ENCODE measurements at places on chromosomes 11 and 22.

DNA sequence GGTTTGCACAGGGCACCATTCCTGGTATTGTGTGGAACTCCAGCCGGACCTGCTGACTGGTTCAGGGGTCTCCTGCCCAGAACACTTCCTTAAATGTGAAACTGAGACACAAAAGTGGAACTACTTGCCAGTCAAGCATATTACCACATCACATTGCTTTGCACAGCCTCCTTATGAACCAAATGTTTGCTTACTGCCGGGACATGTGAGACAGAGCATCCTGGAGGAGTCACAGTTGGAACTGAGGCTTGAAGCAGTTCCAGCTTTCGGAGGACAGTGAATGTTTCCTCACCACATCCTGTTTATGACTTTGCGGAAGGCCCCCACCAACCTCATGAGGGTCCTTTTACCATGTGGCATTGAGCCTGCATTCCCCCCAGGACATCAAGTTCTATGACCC, 105.8 kb upstream of the ARHGAP42 start:
- no peak for DNase-seq

- no peak for DNase-seq
Measured at GRCh38 chr22:20173246-20173645, 22.4 kb upstream of the CCDC188 start.

GRCh38 chr11:108278546-108278945, 55.7 kb downstream of the ATM start:
- no peak for DNase-seq

GRCh38 chr22:46696229-46696518, 41.9 kb downstream of the CERK start:
- no peak for DNase-seq

DNA sequence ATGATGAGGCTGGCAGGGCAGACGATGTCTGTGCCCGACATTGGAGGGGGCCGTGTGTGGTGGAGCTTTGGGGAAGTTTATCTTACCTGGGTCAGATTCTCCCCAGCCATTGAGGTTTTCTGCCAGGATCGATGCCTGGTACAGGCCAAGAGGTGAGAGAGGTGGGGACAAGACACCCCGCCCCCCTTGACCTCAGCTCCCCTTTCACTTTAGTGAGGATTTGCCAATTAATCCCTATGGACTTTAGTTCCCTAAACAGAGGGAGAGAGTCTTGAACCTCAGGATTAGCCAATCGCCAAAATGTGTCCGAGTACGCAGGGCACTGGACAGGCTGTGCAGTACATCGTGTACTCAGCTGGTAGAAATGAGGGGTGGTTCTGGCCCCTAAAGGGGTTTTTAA, 541 bp downstream of the HORMAD2 start:
- DNase-seq = no peak

- no peak for DNase-seq
Measured at GRCh38 chr11:114276077-114276476, 20.1 kb upstream of the NNMT start.

- DNase-seq = no peak
Measured at GRCh38 chr22:26767351-26768155, 110.2 kb downstream of the MIAT start.

DNA sequence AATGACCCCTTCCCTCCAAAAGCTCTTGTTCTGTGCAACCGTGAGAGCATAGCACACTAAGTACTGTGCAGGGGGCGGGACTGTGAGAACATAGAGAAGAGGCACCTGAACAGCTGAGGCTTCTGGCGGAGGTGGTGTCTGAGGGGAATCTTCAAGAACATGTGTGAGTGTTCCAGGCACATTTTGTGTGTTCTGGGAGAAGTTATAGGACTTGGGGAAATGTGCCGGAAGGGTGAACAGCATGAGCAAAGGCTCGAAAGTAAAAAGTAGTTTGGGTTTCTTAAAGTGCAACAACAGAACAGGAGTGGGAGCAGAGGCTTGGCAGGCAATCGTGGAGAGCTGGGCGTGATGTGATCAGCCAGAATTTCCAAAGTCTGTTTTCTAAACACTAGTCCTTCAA, 12.4 kb upstream of the SYN3 start:
- DNase-seq = no peak

GRCh38 chr11:130400781-130401483, 27.5 kb downstream of the ADAMTS8 start:
- peak; percentile 26 for DNase-seq

DNA sequence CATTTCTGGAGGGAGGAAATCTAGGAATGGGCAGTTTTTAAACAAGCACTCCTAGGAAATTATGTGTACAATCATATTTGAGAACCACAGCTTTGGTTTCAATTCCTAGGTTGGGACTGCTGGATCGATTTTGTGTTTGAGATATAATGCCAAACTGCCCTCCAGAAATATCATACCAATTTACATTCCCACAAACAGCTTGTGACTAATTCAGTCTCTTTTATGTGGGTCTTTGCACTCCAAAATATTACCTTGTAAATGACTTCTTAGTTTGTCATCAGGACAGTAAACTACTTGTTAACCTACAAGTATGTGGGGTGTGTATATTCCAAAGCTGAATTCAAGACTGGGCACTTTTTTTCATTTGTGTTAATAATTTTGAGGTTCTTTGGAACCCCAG, 9.8 kb upstream of the BARX2 start:
- no peak for DNase-seq

GRCh38 chr22:48556222-48556621, 1271.5 kb downstream of the BRD1 start:
- DNase-seq = no peak

GRCh38 chr22:23399367-23400285, 180.5 kb downstream of the IGLL1 start:
- DNase-seq = peak; percentile 40

DNA sequence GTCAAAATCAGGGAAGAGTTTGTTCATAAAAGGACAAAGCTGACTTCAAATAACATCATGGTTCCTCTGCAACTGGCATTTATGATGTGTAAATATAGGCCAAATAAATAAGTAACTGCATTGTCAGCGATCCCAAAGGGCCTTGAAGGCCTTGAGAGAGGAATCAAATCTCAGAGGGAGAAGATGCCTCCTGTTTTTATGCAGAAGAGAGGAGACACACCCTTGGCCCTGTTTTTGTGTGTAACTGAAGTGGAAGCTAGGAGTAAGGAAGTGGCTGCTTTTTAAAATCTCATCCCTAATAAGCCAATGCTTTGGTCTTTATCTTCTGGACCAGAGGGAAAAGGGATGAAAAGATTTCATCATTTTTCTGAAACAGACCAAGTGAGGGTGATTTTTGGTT, 15.7 kb upstream of the SCN3B start:
- DNase-seq = no peak

DNA sequence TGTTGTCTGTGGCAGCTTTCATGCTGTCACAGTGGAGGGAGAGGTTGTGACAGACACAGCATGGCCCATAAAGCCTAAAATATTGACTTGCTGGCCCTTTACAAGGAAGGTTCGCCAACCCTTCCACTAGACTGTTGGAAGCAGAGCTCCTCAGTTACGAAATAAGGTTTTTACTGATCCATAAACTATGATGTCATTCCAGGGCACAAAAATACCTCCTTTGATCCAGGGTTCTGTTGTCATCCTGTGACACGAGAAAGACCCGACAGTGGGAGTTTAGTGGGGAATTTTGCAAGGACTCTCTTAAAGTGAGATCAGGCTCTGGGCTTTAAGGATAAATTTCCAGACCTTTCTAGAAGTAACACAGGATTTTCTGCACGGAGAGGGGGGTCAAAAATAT, 15.7 kb downstream of the BARX2 start:
- DNase-seq = no peak

DNA sequence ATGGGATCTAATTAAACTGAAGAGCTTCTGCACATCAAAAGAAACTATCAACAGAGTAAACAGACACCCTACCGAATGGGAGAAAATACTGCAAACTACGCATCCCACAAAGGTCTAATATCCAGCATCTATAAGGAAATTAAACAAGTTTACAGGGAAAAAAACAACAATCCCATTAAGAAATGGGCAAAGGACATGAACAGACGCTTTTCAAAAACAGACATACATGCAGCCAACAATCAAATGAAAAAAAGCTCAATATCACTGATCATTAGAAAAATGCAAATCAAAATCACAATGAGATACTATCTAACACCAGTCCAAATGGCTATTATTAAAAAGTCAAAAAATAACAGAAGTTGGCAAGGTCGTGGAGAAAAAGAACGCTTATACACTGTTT, 117.5 kb downstream of the FCHSD2 start:
- no peak for DNase-seq

GRCh38 chr11:61750631-61751273, 1.7 kb upstream of the MYRF start:
- no peak for DNase-seq

DNA sequence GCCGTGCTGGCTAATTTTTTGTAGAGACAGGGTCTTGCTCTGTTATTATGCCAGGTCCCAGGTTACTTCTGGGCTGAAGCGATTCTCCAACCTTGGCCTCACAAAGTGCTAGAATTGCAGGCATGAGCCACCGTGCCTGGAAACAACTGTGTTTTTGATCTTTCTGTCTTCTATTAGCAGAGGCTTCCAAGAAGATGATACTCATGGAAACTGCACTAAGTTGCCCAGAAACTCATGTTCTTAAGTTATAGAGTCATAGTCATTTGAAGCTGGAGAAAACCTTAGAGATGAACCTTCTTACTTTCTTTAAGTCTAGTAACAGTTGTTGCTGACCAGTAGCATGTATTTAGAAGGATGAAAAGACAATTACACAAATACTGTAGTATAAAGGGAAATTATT, 37.1 kb upstream of the HSPA8 start:
- DNase-seq = no peak

- no peak for DNase-seq
Measured at GRCh38 chr11:7949934-7950333, 8.4 kb upstream of the OR10A3 start.

GRCh38 chr11:83092488-83093384, 21.0 kb upstream of the RAB30 start:
- DNase-seq = no peak

GRCh38 chr11:126102436-126102981, 39.8 kb upstream of the CDON start:
- DNase-seq = peak; percentile 81

- no peak for DNase-seq
Measured at GRCh38 chr11:103779054-103779453, 257.4 kb upstream of the DDI1 start.

DNA sequence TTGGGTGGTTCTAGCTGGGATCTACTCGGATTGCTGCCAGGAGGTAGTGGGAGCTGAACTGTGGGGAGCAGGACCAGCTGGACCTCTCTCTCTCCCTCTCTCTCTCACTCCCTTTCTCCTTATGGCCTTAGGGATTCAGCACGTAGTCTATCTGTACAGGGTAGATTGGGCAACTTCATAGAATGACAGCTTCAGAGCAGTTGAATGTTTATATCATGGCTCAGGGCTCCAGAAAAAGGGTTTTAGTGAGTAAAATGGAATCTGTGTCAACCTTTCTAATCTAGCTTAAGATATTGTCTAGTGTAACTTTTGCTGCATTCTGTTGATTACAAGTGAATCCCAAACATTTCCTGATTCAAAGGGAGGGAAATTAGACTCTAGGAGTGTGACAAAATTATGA, 127.7 kb upstream of the PDGFD start:
- no peak for DNase-seq

DNA sequence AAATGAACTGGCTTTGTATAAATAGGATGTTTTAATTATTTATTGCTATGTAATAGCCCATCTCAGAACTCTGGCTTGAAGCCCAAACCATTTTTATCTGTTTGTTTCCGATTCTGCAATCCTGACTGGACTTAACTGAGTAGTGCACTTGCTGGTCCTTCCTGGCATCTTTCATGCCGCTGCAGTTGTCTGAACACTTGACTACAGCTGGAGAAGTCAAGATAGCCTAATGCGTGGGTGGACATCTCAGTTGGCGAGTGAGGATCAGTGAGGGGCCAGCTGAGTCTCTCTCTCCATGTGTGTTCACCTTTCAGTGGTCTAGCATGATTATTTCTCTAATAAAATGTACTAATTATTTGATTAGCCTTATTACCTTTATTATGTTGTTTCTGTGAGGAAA, 105.8 kb downstream of the PRMT3 start:
- DNase-seq = no peak

GRCh38 chr22:45960477-45961386, 16.2 kb downstream of the WNT7B start:
- no peak for DNase-seq

GRCh38 chr22:40757071-40757470, 62.1 kb downstream of the SLC25A17 start:
- no peak for DNase-seq

DNA sequence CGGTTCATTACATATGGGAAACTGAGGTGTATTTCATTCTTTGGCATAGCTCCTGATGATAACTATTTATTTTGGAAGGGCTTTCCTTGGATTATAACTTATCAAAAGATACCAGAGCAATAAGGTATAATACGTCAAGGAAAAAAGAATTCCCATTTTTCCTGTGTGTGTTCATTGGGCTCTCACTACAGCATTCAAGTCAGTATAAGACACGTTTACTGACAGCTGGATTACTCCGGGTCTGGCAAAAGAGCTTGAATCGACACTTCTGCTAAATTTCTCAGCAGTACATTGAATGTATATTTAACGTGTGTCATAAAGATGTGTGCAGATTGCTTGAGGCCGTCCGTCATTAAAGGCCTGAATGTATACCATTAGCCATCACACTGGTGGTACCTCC, 163.4 kb downstream of the NCAM1 start:
- DNase-seq = no peak

DNA sequence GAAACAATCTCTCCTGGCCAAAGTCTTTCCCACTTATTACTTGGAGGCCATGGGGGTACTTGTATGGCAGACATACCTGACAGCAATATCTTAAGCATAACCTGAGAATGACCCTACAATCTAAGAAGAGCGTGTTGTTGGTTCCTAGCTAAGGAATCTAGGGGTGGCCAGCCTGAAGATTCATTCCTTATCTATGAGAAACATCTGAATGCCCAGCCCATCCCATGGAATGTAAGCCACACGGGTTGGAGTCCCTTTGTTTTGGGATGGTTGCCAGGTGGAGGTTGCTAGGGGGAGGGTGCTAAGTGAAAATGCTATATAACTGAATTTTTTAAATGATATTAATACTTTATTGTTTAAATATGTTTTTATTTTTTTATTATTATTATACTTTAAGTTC, 725.0 kb downstream of the ETS1 start:
- DNase-seq = no peak

DNA sequence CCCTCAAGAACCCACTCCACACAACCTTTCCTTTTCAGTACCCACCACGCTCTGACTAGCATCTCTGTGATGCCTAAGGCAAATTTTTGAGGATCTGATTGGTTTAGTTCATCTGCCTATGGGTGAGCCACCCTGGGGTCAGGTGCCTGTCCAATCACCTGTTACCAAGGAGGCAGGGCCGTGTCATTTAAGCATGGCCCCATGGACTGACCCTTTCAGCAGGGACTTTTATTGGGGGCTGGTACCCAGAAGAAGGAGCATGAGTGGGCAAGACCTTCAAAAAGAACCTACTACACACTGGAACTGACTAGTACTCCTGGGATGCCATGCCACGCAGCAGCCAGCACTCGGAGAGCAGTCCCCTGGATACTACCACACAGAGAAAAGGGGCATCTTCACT, 28.4 kb downstream of the C11orf91 start:
- DNase-seq = no peak

Measured in testis (tissue), 5 donors.